ENCODE measurements at places on chromosomes 2 and 18. TPM values are rescaled to one million over a fixed set of nuclear protein-coding genes. Genes with fewer than 3 reads are reported as not detected.

The CD8B gene
- 1.8 TPM for total RNA-seq

The KCNG2 gene
- total RNA-seq, result 0.69 TPM

The C1D gene
- total RNA-seq, result 32.5 TPM

The IGFBP5 gene
- total RNA-seq, result 59.3 TPM

The SOCS6 gene
- 48.2 TPM for total RNA-seq

The TRIM43 gene
- not detected for total RNA-seq

The CYP26B1 gene
- total RNA-seq, result 2.1 TPM

The TMEM178A gene
- 24.2 TPM for total RNA-seq

The PLEK gene
- 3.7 TPM for total RNA-seq

The PASK gene
- total RNA-seq, result 14.3 TPM

The EVA1A gene
- not detected for total RNA-seq

The STPG4 gene
- not detected for total RNA-seq

The METTL4 gene
- 18.7 TPM for total RNA-seq

The CFC1 gene
- total RNA-seq, result 9.2 TPM

The TRIP12 gene
- total RNA-seq, result 181 TPM

The LRP2 gene
- 11.5 TPM for total RNA-seq

The CYB5A gene
- total RNA-seq, result 23.5 TPM

The ANKRD23 gene
- total RNA-seq, result 2.1 TPM

The TMEM182 gene
- 8.5 TPM for total RNA-seq

The NBEAL1 gene
- 42.7 TPM for total RNA-seq

The BCL2 gene
- total RNA-seq, result 21.2 TPM

The TDRD15 gene
- under 0.01 TPM for total RNA-seq

The VAMP5 gene
- 5.1 TPM for total RNA-seq

The PIEZO2 gene
- 3.2 TPM for total RNA-seq

The TUBA4B gene
- total RNA-seq, result 1.2 TPM

The DQX1 gene
- total RNA-seq, result not detected

The CYP27C1 gene
- total RNA-seq, result 0.69 TPM

The IGFBP2 gene
- 98.7 TPM for total RNA-seq

The CABLES1 gene
- total RNA-seq, result 8.1 TPM

The SMAD4 gene
- 59.1 TPM for total RNA-seq

The SERPINB12 gene
- total RNA-seq, result not detected

The NDUFV2 gene
- total RNA-seq, result 107 TPM

The RUFY4 gene
- 0.23 TPM for total RNA-seq

The CARF gene
- 26.3 TPM for total RNA-seq

The PMAIP1 gene
- total RNA-seq, result 0.69 TPM

The LYPD1 gene
- 77.0 TPM for total RNA-seq

The FHL2 gene
- total RNA-seq, result 6.9 TPM

The ELOA2 gene
- total RNA-seq, result not detected

The PJVK gene
- total RNA-seq, result 3.9 TPM

The ERLEC1 gene
- total RNA-seq, result 64.4 TPM

The CTDP1 gene
- total RNA-seq, result 13.8 TPM

The RGPD3 gene
- 1.2 TPM for total RNA-seq

The GAREM1 gene
- total RNA-seq, result 15.2 TPM

The PRKAG3 gene
- not detected for total RNA-seq
